ENCODE measurements at places on chromosomes 4 and X.

- peak; percentile 48 for DNase-seq
These were observed 65.7 kb upstream of the MAP9 start for GRCh38 chr4:155442267-155443105.

DNA sequence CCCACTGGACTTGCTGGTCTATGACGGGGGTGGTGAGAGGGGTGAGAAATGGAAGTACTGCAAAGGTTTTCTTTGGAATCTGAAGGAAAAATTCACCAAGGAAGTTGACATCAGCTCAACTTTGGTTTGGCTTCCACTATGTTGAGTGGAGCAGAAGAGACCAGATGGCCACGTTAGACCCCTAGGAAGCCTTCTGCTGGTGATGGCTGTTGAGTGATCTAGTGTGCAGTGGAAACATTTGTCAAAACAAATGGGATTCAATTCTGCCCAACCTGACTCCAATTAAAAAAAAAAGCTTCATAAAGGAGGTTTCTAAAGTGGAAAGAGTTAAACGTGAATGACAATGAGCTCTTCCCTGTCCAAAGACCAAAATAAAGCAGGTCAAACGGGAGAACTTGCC is 25.7 kb downstream of the SEL1L3 start:
- no peak for DNase-seq

- peak; percentile 16 for DNase-seq
These were observed 59.3 kb downstream of the AMMECR1 start for GRCh38 chrX:110258552-110258951.

- DNase-seq: no peak
These were observed 647.6 kb upstream of the ACTRT1 start for GRCh38 chrX:128699716-128700285.

DNA sequence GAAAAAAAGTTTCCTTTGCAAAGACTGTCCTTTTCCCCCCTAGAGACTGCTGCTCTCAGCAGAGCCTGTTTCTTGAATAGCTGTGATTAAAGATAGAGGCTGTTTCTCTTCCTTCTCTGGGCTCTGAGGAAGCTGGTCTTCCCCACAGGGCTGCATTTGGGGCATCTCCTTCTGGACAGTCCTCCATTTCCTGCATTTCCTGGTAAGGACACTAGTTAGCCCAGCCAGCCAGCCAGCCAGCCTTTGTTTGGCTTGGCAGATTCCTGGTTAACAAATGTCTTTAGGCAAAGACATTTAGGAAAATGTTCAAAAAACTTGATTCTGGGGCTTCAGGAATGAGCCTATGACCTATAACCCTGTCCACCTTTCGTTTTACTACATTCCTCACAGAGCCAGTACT is 34.0 kb upstream of the PLAC1 start:
- DNase-seq: no peak

GRCh38 chr4:336893-337142 is 796 bp upstream of the ZNF141 start:
- no peak for DNase-seq

DNA sequence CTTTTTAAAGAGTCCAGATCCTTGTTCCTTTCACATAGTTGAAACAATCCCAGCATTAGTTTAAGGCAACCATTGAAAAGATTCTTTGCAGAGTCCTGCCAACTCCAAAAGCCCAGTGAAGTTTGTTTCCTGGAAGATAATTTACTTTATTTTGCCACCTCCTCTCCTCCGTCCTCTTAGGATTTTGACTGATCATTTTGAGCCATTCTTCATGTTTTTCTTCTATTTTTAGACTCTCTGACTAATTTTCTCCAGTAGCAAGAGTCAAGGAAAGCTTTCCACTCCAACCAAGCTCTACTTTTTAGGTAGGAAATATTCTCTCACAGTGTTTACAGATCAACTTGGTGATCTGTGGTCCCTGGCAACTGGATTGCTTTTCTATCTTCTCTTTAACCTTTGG is 10.3 kb downstream of the NCBP2L start:
- no peak for DNase-seq

GRCh38 chr4:123995936-123996335 is 599.3 kb downstream of the SPRY1 start:
- peak; percentile 71 for DNase-seq

- no peak for DNase-seq
These were observed 222.2 kb upstream of the DKK2 start for GRCh38 chr4:107258359-107258758.

DNA sequence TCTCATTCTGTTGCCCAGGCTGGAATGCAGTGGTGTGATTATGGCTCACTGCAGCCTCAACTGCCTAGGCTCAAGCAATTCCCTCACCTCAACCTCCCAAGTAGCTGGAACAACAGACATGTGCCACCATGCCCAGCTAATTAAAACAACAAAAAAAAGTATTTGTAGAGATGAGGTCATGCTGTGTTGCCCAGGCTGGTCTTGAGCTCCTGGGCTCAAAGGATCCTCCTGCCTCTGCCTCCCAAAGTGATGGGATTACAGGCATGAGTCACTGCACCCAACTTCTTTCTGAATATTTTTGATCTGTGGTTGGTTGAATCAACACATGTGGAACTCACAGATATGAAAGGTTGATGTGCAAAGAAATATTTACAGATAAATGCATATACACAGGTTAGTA is 18.5 kb upstream of the SEPTIN11 start:
- no peak for DNase-seq

- no peak for DNase-seq
These were observed 1.1 kb downstream of the SLC25A6 start for GRCh38 chrX:1390621-1391369.

GRCh38 chr4:78237360-78237759 is 180.2 kb downstream of the FRAS1 start:
- no peak for DNase-seq

DNA sequence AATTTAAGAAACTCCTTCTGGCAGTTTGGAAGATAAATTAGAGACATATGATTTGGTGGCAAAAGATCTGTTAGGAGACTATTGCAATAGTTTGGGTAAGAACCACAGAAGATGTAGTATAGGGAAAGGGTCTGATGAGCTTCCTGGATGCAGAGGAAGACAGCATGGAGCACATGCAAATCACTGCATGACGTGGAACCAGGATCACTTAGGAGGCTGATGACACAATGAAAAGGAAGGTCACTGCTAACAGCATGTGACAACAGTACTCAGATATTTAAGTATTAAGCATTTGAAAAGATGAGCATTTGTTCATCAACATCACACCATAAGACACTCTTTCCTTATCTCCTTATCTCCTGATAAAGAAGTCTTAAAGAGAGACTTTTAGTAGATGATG is 167.8 kb upstream of the LDB2 start:
- DNase-seq: peak; percentile 19

GRCh38 chrX:153731117-153731844 is 6.6 kb downstream of the ABCD1 start:
- no peak for DNase-seq

DNA sequence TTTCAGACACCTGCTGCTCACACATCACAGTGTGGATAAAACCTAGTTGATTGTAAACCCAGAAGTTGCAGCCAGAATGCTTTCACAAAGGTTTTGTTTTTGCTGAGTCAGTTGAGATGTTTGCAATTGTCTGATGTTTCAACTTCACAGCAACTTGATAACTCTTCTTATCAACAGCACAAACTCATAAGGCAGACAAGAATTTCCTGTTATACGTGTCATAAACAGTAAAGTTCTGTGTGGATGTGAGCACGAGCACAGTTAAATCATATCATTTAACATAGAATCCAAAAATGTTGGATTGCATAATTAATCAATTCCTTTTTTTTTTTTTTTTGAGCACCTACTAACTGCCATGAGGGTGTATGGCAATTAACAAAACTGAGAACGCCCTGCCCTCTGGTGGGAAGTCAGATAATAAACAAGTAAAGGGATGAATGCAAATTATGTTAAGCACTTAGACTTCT is 512.2 kb downstream of the PDHA2 start:
- peak; percentile 27 for DNase-seq

DNA sequence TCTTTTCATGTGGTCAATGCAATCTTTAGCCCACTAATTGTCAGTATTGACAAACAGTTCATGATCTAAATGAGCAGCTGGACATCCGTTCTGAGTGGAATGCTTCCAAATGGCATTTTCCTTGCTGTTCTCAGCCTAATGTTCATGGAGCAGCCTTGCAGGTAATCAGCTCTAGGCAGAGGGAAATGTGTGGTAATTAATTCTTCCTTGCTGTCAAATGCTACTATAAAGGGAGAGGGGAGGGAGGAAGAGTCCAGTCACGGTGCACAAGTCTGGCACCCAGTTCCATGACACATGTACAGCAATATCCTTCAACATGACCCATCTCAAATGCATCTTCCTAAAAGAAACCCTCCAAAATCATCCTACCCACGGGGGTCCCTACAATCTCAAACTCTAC is 88.5 kb downstream of the LDB2 start:
- no peak for DNase-seq

DNA sequence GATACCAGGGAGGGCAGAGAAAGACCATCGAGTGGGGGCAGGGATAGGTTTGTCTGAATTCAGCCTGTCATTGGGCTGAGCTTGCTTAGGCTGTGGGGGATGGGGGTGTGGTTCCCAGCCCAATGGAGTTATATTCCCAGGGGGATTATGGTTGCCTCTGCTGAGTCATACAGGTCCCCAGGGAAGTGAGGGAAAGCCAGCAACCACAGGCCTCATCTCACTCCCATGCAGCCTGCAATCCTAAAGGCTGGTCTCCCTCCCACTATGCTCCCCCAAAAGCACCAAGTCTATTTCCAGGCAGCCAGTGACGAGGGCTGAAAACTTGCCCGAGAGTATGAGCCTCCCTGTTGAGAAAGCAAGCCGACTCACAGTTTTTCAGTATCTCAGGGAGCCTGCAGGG is 39.3 kb downstream of the AFM start:
- no peak for DNase-seq

DNA sequence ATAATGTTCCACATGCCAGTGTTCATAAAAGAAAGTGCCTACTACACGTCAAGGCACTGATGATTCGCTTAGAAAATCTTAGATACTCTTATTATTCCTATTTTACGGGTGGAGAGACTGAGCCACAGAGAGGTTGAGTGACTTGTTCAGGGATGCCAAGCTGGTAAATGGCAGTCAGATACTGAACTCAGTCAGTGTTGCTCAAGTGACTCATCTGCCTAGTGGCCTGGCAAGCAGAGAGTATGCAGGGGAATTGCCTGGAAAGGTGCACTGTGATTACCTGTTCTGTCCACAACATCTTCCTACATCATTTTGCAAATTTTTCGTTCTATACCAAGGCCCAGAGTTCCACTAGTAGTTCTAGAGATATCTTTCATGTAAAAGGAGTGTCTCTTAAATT is 68.4 kb downstream of the RAPGEF2 start:
- DNase-seq: no peak

- DNase-seq: no peak
These were observed 53.6 kb downstream of the SLC7A11 start for GRCh38 chr4:138188406-138189084.

DNA sequence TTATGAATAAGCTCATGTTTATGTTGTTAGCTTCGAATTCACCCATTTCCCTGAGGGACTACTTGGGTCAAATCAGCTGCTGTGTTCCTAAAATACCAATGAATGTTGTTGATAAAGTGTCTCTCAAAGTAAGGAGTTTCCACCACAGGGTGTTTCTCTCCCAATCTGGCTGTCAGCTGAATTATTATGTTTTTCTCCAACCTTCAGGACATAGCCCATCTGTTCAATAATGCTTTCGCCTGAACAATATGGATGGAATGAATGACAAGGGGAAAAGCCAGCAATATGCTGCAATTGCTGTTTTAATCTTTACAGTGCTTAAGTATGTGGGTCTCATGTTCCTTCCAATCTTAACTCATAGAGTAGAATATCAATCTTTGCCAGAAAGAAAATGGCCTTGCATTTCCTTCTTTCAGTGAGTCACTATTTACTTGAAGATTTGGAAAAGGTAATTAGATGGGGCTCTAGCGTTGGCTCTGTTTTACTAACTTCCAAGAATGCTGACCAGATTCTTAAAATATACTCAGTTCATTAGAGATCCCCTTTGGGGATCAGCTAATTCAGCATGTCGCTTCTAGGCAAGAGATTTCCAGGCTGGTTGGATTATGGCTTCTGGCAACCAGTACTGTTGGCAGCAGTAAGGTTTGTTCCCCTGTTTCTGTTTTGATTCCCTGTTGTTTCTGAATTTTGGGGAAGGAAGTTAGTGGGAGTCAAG is 410.5 kb downstream of the PPP3CA start:
- DNase-seq: no peak

DNA sequence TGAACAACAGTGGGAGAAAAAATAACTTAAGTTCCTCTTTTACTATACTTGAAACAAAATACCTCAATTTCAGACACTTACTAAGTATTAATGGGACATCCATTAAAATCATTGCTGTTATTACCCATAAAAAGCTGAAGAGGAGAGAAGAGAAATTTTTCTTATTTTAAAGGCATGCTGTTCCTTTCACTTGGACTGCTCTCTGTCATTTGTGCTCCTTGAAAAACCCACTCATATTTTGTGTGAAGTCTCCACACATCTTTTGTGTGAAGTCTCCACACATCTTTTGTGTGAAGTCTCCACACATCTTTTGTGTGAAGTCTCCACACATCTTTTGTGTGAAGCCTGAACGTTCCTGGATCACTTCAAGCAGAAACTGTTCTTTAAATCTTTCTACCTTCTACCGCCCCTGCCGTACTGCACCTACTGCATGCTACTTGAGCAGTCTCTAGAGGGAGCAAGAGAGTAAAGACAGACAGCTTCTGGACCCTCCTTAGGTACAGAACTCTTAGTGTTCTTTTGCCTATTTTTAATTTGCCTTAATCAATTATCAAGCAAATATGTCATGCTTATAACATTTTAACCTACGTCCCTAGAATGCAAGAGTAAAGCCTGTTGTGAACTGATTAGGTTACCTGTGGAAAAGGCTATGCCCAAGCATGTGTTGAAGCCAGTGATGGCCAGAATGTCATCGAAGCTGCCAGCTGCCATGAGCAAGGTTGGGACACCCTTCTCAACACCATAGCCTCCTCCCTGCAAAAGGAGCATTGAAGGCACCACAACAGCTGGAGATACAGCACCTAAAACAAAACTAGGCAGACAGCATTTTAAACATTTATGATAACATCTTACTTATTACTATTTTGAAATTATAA is 27.1 kb upstream of the SLC9B1 start:
- peak; percentile 35 for DNase-seq

DNA sequence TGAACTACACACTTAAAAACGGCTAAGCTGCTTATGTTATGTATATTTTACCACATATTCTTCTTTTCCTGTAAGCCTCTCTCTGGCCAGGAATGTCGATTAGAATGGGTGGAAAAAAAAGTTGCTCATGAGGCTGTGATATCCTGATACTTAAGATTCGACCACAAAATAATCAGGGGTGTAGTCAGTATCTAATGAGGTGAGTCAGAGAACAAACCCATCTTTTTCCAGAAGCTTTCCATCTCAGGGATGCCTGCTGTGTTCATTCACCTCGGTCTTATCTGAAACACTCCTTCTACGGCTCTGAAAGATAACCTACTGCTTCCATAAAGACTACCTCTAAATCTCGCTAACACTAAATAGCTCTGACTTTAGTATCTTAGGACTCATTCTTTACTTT is 142.7 kb upstream of the MAP3K15 start:
- no peak for DNase-seq
